ENCODE measurements at places on chromosomes 2 and 18.

GRCh38 chr18:12369211-12369610, 7.8 kb downstream of the AFG3L2 start:
- no peak for DNase-seq

DNA sequence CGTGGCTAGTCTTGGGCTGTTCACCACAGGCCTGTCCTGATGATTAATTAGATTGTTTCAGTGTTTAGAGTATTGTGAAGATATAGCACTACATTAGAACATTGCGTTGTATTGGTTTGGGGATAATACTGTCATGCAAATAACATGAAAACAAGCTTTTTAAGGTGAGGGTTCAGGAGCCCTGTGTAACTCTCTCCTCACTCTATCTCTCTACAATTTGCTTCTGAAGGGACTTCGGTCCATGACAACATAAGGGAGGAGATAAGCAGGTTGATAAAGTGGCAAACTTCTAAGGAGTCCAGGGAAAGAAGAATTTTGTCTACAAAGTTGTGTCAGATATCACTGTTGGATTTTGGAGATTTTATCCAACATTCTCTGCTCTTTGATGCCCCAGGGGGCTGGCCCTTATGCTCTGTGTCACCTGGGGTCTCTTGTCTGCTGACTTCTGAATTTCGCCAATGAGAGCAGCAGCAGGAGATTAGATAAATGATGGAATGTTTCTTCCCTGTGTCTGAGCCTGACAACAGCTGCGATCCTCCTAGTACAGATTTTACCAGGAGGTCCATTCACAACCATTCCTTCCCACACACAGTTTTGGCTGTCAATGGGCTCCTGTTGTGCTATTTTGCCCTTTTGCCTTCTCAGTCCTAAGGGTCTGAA, 3.3 kb downstream of the TNP1 start:
- DNase-seq = no peak

DNA sequence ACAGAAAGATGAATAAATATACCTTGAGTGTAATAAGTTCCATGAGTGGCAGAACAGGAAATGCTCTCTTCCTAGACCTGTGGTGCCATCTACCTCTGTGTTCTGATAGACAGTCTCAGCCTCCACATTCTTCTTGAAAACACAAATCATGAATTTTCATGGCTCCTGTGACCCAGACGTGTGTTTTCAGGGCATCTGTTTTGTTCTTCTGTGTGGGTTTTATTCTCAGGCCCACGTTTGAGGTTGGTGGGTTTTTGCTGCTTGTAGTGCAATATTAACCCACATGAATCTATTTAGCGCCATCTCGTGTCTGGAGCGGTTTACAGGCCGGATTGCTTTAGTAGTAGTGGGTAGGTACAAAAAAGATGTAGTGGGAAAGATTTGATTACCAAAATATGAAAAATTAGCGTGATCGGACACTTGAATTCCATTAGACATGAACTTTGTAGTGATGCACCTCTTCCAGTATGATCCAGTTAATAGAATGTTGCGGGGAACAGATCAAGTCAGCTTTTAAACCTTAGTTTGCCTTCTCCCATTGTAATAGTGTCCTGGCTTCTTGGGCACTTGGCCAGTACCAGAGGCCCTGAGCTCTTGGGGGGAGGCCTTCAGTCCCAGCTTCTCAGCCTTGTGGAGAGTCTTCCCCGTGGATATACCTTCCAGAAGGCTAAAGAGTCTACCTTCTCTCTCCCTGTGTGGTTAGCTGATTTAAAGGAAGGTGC, 256.5 kb downstream of the TPGS2 start:
- peak; percentile 24 for DNase-seq

DNA sequence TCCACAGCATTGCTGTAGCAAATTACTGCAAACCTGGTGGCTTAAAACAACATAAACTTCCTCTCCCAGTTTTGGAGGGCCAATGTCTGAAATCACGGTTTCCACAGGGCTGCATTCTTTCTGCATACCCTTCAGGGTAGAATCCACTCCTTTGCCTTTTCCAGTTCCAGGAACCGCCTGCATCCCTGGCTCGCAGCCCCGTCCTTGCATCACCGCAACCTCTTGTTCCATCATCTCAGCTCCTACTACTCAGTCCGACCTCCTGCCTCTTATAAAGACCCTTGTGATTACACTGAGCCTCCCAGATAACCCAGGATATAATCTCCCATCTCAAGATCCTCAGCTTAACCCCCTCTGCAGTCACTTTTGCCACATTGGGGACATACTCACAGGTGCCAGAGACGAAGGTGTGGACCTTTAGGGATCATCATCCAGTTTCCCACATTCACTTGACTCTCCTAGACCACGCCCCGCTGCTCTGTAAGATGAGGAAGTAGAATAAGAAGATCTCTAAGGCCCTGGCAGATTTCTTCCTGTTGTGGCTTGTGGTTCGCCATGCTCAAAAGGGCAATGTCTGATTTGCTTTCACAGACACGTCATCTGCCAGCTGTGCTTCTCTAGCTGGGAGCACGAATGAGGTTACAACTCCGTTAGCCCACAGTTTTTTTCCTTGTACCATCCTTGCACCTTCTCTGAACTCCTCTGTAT, 103.6 kb upstream of the AGAP1 start:
- DNase-seq = peak; percentile 58

GRCh38 chr2:34143149-34143548, 544.0 kb upstream of the FAM98A start:
- no peak for DNase-seq

DNA sequence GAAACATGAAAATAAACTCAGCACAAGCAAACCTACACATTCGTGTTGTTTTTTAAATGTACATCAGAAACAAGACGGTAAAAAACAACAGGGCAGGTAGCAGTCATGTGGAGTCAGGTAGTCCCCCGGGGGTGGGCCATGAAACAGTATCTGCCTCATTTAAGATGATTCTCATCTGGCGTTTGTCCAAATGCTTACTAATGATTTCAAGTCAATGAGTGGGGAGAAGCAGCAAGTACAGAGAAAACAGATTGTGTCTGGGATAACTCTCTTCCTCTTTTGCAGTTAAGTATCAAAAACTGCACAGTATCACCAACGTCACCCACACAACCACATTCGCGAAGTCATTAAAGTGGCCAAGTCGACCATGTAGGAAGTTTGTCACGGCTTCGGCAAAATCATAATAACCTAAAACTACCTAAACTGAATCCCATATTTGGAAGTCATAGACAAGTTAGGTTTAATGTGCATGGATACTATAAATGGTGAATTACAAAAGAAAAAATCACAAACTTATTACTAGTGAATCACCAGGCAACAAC, 1.3 kb downstream of the LAPTM4A start:
- no peak for DNase-seq

DNA sequence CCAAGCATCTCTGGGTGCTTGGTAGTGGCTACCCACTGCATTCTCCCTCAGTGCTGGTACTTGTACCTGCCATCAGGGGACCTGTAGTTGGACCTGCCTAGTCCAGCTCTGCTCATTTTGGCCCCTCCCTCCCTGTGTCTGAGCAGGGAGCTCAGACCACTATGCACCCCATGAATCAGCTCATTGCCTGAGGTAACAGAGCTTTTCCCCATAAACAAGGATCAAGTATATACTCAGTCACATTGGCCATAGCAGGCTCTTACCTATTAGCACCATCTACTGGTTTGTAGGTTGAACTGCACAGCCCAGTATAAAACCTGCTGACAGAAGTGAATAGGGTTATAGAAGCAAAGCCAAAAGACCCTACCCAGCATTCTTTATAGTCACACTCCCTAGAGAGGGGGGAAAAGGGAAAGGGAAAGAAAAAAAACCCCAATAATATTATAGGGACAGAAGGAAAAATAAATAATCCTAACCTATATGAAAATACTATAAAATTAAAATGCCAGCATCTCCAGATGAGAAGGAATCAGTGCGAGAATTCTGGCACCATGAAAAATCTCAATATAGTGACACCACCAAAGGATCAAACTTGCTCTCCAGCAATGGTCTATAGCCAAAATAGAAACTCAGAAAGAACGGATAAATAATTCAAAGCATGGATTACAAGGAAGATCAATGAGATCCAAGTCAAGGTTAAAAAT, 6.9 kb upstream of the FLACC1 start:
- peak; percentile 30 for DNase-seq

GRCh38 chr2:216695401-216695821, at the start of gene IGFBP5:
Gene IGFBP5, minus strand, starts transcription at chr2:216695549. Its CDS starts 774 bp downstream, at chr2:216694775.
- no peak for DNase-seq

GRCh38 chr2:8087480-8087840, 594.4 kb upstream of the ID2 start:
- no peak for DNase-seq

DNA sequence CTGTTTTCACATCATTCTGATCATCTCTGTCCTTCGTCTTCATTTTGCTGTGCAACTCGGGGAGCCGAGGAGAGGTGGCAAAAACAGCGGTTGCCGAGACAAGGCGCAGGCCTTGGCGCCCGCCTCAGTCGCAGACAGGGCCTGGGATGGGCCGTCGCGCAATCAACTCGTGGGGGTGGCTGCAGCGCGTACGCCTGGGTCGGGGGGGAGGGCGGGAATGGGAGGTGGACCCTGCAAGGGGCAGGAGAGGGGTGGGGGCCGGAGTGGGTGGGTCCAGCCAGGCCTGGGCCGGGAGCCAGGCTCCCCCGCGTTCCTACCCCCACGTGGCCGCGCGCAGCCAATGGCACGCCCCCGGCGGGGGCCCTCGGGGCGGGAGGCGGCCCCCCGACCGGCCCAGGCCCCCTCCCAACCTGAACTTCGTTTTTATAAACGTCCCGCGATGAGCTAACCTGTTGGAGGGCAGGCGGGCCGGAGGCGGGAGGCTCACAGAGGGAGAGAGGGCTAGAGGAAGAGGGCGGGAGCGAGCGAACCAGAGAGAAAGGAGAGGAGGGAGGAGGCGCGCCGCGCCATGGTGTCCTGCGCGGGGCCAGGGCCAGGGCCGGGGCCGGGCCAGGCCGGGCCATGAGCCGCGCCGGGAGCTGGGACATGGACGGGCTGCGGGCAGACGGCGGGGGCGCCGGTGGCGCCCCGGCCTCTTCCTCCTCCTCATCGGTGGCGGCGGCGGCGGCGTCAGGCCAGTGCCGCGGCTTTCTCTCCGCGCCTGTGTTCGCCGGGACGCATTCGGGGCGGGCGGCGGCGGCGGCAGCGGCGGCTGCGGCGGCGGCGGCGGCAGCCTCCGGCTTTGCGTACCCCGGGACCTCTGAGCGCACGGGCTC, at the start of gene HOXD13:
HOXD13 (plus strand) TSS at position 452 of the 875 bp plus-strand sequence; CDS start at position 622, 170 bp downstream.
- DNase-seq = no peak

GRCh38 chr2:11540148-11540995, 6.5 kb downstream of the GREB1 start:
- no peak for DNase-seq

- DNase-seq = no peak
Measured at GRCh38 chr2:238873381-238873801, 25.5 kb downstream of the TWIST2 start.

GRCh38 chr18:68494802-68495581, 219.9 kb downstream of the TMX3 start:
- DNase-seq = no peak

GRCh38 chr18:76430636-76431035, 64.4 kb downstream of the ZNF516 start:
- no peak for DNase-seq

DNA sequence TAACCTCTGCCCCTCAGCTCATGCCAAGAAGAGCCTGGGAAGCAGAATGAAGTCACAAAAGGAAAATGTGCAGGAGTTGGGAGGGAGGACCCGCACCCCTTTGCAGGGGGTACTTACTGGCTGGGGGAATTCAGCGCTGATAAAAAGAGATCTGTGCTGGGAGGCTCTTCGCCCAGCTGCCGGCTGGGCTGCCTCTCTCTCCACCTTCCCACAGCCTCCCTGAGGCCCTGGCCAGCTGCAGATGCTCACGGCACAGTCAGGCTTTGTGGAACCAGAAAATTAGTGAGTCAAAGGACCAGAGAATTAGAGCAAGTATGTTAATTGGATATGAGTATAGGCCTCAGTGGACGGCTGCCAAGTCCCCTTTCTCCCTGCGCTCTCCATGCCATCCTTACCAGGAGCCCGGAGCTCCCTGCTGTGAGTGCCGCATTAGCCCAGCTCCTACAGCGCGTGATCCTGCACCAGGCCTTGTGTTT, 181.7 kb upstream of the SH3BP4 start:
- no peak for DNase-seq

- DNase-seq = no peak
Measured at GRCh38 chr2:21041943-21042707, 1.7 kb downstream of the APOB start.

DNA sequence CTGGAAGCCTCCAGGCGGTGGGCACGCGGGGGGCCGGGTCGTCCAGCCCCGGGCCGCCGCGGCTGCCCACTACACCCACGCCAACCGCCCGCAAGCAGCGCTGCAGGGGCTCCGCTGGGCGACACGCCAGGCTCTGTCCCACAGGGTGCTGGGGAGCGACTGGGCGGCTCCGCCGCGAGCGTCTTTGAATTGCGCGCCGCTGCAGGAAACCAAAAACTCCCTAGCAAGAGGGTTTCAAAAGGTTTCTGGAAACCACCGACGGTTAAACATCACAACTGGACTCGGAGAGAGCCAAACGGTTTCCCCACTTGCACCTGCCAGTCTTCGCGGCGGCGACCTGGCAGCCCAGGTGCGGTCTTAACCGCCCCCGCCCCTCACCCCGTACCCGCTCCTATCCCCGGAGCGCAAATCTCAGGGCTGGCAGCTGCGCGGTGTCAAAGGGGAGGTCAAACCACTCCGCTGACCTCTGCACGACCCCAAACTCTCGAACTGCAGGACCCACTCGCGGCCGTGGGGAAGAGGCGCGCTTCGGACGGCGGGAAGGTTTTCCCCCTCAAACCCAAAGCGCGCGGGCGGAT, 1.0 kb downstream of the CXCR4 start:
- no peak for DNase-seq

DNA sequence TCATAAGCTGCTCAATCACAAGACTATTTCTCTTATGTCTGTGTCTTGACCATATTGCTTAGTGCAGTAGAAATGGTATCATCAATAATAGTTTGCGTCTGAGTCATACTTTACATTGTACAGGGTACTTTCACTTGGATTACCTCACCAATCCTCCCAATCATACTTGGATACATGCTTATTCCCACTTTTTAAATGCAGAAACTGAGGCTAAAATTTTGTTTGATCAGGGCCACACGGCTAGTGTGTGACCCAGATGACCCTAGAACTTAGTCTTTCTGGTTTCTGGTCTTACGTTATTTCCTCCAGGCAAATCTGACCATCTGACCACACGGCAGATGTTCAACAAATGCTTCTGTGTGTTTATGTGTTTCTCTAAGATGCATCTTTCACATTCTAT, 23.8 kb upstream of the CCL20 start:
- DNase-seq = peak; percentile 90

DNA sequence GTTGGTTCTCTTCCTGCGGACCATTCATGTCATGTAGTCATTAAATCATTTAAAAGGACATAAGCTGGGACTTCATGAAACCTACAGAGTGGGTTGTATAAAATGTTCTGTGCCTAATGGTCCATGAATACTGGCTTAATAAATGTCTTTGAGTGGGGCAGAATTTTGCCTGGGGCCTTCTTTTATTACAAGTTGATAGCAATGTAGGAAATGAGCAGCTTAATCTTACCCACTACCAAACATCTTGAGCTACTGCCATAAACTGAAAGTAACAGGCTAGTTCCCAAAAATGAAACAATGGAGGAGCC, 130.9 kb downstream of the TMEM17 start:
- DNase-seq = no peak

GRCh38 chr2:62458206-62458641, 47.8 kb downstream of the TMEM17 start:
- DNase-seq = no peak

Measured in foreskin melanocyte (primary cell).